NCI-H82 (cell line): ENCODE measurements at places on chromosomes 7 and 10.

DNA sequence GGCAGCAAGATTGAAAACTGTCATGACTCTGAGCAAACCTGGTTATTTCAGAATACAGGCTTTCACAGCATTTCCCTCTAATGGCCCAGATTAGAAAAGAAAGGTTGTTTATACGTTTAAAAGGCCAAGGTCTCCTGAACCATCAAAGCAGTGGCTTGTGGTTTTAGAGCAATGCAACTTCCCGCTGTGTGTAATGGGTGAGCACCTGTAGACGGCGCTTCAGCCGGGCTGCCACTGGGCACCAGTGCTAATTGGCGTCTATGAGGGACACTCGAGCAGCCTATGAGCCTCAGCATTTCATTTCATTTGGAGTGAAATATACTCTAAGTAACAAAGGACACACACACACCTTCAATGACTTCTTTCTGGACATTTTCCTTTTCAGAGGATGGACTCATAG lies 671.0 kb upstream of the FZD8 start:
- DNase-seq: no peak

GRCh38 chr10:108465871-108466641 lies 1301.5 kb upstream of the SORCS1 start:
- peak; percentile 40 for DNase-seq

GRCh38 chr10:4022473-4022872 lies 237.5 kb upstream of the KLF6 start:
- no peak for DNase-seq

DNA sequence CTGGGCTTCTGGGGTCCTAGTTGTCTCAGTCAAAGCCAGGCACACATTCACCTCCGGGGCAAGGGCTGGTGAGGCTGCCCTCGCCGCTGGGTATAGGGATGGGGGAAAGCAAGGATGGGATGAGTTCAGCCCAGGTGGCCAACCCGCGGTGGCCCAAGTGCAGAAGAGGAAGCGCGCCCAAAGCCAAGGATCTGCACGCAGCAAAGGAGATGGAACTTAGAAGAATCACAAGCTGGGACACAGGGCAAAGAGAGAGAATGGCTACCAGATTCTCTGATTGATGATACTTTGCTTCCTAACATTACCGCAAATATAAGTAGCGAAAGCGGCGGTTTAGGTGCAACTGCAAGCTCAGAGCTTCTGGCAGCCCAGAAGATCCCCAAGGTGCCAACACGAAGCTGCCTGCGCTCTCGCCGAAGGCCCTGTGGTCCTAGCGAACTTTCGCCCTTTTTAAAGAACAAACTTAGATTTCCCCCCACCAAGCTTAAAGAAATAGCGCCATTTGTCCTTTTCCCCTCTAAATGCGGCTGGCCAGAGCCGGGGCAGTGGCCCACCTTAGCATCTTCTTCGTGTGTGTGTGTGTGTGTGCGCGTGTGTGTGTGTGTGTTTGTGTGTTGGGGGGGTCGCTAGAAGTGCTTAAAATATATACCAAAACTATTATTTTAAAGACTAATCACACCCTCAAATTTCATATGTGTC lies 927 bp upstream of the MKX start:
- DNase-seq: no peak

DNA sequence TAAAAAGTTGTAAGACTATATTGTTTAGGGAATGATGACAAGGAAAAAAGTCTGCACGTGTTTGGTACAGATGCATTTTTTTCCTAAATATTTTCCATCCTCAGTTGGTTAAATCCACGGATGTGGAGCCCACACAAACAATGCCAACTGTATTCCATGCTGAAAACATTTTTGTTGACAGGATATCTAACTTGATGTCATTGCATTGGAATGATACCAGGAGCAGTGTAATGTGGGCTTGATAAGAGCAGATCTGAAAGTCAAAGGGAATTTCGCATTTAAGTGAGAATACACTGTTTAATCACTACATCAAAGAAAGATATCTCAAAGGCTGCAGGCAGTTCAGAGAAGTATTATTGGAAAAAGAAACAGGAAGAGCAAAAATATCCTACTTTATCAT lies 49.5 kb upstream of the TMEM140 start:
- DNase-seq: no peak

DNA sequence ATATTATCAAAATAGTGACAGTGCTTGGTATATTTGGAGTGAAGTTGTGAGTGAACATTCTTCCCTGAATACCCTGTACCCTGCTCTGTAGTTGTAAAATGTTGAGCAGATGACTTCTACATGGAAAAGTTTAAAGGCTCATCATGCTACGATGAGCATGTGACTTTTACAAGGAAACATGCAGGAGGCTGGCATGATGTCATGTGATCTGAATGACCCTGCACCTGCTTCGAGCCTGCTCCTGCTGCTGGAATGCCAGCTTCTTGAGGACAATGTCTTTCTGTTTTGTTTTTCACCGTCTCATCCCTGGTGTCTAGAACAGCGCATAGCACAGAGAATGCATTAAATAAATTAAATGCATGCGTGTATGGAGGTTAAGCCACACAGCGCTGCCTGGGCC lies 5.4 kb upstream of the INPP5A start:
- DNase-seq: no peak

DNA sequence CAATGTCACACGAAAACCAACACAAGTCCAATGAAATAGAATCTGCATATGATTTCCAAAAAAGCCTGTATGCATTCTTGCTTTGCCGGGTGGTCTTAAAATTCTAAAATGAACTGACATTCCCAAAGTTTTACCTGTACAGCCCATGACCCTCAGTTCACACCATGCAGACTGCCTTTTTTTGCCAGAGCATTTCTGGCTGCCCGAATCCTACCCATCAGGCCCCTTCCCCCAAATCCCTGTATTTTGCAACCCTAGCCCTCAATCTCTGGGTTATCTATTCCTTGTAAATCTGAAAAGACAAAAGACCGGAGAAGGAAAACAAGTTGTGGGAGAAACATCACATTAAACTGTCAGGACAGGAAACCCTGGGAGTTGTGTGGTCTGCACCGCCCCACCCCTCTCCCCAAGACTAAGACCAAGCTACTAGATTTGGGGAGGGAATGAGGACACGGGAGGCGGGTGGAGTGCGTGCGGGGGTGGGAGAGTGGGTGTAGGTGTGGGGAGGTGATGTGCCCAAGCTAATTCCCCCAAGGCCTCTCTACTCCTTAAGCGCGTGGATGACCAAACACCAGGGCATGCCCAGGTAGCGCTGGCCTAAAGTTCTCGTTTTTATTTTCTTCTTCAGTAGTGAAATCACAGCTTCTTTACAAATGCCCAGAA lies 1.4 kb downstream of the JCAD start:
- no peak for DNase-seq

- peak; percentile 81 for DNase-seq
Observed at GRCh38 chr10:61896854-61897661, 4.4 kb upstream of the ARID5B start.

DNA sequence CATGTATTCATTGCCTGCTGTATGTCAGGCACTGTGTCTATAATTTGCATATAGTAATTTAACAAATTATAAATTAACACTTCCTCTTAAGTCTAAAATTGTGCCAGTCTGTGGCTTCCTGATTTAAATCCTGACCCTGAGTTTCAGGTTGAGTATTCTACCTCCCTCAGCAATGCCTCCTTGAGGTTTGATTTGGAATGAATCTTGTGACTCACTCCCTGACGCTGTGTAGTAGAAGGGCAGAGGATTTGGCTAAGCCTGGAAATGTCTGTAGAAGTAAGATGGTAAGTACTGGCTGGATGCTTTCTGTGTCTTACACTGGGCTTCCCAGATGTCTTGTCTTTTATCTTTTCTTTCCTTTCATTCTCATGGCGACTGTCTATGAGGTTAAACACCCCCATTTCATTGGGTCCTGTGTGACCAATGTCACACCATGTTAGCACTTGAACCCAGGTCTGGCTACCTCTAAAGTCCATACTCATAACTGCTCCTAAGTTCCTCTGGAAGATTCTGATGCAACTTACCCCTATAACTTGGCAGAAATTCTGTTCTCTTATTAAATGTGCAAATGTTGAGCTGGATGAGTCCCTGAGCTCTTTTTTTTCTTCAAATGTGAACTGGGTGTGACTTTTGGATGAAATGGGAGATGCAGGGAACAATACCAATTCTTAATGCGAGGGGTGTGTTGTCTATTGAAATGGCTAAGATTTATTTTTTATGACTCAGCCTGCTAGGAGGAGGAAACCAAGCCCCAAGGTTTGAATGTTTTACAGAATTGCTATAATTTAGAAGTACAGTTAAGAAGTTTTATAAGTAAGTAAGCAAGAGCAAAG lies 48.5 kb downstream of the PLCE1 start:
- peak; percentile 7 for DNase-seq

- DNase-seq: no peak
Observed at GRCh38 chr10:114195079-114195478, 15.9 kb downstream of the TDRD1 start.

GRCh38 chr7:15335390-15335789 lies 226.4 kb downstream of the AGMO start:
- DNase-seq: no peak

- DNase-seq: peak; percentile 31
Observed at GRCh38 chr7:68925241-68925640, 673.0 kb upstream of the AUTS2 start.

GRCh38 chr7:24948739-24949138 lies 31.2 kb downstream of the OSBPL3 start:
- DNase-seq: no peak

DNA sequence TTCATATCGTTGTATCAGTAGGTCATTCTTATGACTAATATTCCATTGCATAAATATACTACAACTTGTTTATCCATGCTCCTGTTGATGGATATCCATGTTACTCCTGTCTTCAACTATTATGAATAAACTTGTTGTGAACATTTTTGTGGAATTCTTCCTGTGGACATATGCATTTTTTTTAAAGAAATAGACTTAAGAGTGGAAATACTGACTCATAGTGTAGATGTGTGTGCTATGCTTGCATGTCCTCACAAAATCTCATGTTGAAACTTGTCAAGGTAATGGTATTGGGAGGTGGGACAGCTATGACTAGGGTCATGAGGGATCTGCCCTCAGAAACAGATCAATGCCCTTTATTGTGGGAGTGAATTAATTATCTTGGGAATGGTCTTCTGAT lies 240.5 kb upstream of the PRSS58 start:
- no peak for DNase-seq

DNA sequence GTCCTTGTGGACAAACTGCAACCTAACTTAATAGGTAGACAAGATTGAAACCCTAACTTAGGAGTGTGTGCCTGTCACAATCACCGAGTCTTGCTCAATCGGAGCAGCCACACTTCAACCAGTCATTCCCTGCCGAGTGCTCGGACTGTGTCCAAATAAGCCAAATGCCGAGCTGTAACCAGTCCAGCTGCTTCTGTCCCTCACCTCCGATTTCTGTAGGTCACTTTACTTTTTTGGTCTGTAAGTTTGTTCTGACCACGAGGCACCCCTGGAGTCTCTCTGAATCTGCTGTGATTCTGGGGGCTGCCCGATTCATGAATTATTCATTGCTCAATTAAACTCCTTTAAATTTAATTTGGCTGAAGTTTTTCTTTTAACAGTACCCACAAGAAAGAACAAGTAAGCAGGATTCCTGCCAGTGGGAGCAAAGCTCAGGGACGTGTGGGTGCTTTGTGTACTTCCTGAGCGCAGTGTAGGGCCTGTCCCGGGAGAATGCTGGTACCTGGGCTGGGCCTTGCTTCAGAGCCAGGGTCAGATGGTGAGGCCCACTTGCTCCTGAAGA lies 140.1 kb downstream of the ACTR3B start:
- no peak for DNase-seq

DNA sequence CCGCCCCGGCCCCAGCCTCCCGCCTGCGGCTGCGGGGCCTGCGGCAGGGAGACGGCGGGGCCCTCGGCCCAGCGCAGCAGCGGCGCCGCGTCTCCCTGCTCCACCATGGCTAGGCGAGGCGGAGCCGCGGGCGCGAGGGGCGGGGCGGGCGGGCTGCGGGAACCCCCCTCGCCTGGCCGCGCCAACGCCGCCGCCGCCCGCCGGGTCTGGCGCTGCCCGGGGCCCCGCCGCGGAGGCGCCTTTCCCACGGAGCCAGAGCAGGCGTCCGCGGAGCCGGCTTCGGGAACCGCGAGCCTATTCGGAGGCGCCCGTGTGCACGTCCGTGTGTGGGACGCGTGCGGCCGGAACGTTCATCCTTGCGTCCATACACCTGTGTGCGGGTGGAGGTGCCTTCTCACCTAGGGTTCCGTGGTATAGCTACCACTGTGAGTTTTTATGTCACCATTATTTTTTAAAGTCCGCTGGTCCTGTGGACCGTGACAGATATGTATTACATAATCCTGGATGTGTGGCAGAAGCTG lies at the start of gene DENND11:
Gene DENND11 (minus strand): TSS at position 120 of the 521 bp plus-strand sequence. CDS start 13 bp downstream, at position 107.
- DNase-seq: peak; percentile 61

- DNase-seq: no peak
Observed at GRCh38 chr10:129809431-129809830, 154.6 kb downstream of the EBF3 start.

DNA sequence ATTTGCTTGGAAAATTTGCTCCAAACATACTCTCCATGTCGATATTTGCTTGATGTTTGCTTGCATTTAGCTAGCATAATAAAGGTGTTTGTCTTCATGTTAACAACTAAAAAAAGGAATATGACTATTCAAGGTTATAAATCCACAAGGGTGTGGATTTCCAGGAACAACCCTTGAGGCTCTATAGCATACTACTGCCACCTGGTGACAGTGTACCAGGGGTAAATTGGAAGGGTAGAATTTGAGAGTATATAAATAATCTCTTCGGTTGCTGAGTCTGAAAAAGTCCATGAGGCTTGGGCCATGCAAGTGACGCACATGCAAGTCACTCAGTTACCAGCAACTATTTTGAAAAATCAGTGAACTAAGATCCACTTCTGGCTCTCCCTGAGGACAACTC lies 68.4 kb downstream of the SLIT1 start:
- DNase-seq: peak; percentile 58

DNA sequence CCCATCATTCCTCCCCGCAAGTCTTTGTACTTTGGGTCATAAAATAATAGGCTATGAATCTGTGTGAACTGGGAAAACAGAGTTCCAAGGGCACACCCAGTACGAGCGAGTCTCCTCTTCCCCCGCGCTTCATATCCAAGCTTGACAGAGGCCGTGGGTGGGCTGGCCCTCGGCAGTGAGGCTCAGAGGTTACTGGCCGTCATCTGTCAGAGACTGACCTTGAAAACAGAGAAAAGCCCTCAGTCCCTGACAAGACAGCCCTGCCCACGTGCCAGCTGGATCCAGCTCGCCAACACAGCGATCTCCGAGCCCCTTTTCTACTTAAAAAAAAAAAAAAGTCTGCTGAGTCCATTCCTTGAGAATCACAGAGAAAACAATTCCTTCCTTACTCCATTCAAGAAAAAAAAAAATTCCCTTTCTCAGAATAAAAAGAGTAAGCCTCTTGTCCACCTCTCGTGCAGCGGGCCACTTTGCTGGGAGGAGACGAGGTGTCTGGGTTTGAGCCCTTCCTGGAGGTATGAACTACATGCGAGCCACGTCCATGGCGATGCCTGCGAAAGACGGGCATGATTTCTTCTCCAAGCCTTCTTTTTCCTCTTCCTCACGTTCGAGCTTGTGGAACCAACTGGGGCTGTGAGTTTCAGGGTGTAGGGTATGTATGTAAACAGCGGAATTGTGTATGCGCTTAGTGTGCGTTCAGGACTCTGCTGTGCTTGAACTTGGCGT lies 744 bp upstream of the BICC1 start:
- peak; percentile 35 for DNase-seq

GRCh38 chr10:70560511-70560941 lies 42.0 kb downstream of the PRF1 start:
- no peak for DNase-seq
